ENCODE measurements at places on chromosomes 16 and 17.

GRCh38 chr17:82236142-82236971 lies 7.5 kb downstream of the SLC16A3 start:
- DNase-seq: peak; percentile 84

DNA sequence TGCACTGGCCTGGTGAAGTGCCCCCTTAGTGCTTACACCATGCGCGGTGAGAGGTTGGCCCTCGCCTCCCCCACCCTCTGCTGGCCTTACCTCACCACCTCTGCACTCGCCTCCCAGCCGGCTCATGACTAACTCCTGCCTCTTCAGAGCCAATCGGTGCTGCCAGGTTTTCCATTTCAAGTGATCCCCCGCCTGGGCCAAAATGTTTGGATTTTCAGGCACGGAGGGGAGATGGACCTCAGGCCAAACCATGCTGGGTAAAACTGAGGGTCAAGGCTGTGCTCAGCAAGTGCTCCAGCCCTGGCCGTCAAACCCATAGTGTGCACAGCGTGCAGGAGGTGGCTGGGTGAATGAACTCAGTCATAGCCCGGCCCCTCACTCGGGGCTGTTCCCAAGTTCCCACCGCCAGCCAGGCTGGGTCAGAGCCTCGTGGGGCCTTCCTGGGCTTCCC lies 175.4 kb downstream of the SEC14L1 start:
- DNase-seq: no peak

GRCh38 chr17:38544839-38545209 lies 60.9 kb downstream of the SRCIN1 start:
- no peak for DNase-seq

DNA sequence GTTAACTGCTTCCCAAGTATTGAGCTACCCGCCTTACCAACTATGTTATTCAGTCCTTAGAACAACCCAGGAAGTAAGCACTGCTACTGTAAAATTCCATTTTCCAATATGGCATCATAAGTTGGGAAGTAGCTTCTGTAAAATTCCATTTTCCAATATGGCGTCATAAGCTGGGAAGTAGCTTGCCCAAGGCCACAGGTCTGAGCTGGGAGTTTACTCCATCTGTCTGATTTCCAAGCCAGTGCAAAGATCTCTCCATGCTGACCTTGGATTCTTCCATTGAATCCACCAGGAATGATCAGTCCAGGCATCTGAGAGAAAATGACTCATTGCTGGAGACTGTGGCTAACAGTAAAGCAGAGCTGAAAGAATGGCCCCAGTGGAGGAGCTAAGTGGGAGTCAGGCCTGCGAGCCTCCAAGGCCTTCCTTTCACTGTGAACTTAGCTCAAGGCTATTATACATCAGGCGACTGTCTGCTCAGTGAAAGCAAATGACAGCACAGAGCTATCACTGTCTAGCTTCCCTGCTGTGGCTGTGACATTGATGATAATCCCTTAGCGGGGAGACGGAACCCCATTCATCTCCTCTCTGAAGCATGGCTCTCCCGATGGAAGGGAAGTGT lies 430.4 kb downstream of the HAPSTR1 start:
- DNase-seq: no peak

DNA sequence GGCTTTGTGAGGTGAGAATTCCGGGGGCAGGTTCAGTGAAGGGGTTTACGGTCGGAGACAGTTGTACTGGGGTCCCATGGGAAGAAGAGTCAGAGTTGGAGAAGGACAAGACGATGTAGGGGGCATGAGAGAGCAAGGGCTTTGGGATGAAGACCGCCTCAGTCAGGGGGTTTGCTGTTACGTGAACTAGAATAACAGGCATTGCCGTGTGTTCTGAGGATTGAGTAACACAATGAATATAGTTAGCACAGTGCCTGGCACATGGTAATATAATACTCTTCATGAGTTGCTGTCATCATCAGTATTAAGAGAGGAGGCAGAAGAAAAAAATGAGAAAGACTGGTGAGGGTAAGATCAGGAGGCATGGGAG lies 577 bp downstream of the ZNF646 start:
- DNase-seq: peak; percentile 21

GRCh38 chr17:50565402-50566350 lies 5.2 kb downstream of the CACNA1G start:
- no peak for DNase-seq

- no peak for DNase-seq
These were observed 109.4 kb upstream of the PLCG2 start for GRCh38 chr16:81669473-81670350.

DNA sequence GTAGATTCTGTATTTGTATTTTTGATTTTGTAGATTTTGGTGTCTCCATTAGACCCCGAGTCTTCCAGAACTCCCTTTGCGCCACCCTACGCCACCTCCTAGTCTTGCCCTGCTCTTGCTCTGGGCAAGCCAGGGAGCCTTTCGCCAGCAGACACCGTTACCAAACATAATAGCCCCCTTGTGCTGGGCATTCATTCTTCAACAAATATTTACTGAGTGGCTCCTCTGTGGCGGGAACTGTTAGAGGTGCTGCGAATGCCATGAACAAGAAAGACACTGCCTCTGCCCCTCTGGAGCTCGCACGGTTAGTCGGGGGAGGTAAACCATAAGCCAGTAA lies 841 bp upstream of the GPT2 start:
- no peak for DNase-seq

GRCh38 chr17:77222356-77222755 lies 81.6 kb downstream of the SEC14L1 start:
- DNase-seq: no peak

GRCh38 chr16:89266521-89267134 lies 49.1 kb downstream of the ZNF778 start:
- DNase-seq: no peak

- DNase-seq: no peak
These were observed 17.7 kb downstream of the MAF start for GRCh38 chr16:79582789-79583188.

GRCh38 chr16:69350536-69351133 lies 951 bp downstream of the TMED6 start:
- DNase-seq: no peak

DNA sequence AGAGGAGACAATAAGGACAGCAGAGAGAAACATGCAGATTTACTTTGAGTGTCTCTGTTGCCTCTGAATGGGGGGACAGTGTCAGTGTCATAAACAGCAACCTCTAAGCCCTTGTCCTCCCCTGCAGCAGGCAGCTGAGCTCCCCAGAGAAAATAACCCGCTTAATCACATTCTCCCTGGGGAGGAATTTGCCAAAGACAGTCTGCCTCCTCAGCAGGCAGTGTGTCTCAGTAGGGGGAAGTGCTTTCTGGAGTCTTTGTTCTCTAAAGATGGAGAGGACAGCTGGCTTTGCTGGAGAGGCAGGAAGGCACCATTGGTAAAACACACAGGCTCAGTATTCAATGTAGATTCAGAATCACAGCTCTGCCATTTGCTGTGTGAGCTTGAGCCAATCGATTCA lies 16.1 kb downstream of the TEKT5 start:
- DNase-seq: peak; percentile 5

GRCh38 chr17:70110443-70110880 lies 35.4 kb downstream of the KCNJ16 start:
- no peak for DNase-seq

GRCh38 chr16:79317521-79317920 lies 283.0 kb downstream of the MAF start:
- no peak for DNase-seq

GRCh38 chr17:46877466-46877865 lies 26.1 kb downstream of the WNT9B start:
- peak; percentile 63 for DNase-seq

GRCh38 chr17:61130330-61130729 lies 269.3 kb upstream of the TBX2 start:
- peak; percentile 63 for DNase-seq

- no peak for DNase-seq
These were observed 1.7 kb downstream of the JPH3 start for GRCh38 chr16:87603684-87604633.

- no peak for DNase-seq
These were observed 3.2 kb downstream of the CBX4 start for GRCh38 chr17:79835953-79836509.

DNA sequence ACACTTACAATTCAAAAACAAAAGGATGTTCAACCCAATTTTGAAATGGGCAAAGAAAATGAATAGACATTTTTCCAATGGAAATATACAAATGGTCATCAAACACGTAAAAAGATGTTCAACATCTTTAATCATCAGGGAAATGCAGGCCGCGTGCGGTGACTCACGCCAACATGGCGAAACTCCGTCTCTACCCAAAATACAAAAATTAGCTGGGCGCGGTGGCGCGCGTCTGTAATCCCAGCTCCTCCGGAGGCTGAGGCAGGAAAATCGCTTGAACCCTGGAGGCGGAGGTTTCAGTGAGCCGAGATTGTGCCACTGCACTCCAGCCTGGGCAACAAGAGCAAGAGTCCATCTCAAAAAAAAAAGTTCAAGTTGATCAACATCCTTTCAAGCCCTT lies 1.8 kb upstream of the CLUAP1 start:
- no peak for DNase-seq

- no peak for DNase-seq
These were observed 17.6 kb downstream of the RCVRN start for GRCh38 chr17:9887508-9887907.

DNA sequence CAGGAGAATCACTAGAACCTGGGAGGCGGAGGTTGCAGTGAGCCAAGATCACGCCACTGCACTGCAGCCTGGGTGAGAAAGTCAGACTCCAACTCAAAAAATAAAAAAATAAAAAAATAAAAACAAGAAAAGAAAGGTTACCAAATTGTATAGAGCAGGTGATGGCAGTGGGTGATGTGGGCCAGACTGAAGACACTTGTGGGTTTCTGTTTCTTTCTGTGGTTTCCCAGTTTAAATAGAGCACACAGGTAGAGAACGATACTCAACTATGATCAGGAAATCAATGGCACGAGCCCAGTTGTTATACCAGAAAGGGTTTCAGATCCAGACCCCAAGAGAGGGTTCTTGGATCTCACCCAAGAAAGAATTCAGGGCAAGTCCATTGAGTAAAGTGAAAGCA lies 32.6 kb downstream of the NUBP1 start:
- no peak for DNase-seq

GRCh38 chr17:29622337-29623282 lies at the start of gene CORO6:
TSS of gene CORO6 (minus strand) at chr17:29622912. CDS start at chr17:29621421, 1,491 bp downstream.
- peak; percentile 42 for DNase-seq

GRCh38 chr16:49282690-49283375 lies 1.2 kb upstream of the CBLN1 start:
- DNase-seq: no peak

DNA sequence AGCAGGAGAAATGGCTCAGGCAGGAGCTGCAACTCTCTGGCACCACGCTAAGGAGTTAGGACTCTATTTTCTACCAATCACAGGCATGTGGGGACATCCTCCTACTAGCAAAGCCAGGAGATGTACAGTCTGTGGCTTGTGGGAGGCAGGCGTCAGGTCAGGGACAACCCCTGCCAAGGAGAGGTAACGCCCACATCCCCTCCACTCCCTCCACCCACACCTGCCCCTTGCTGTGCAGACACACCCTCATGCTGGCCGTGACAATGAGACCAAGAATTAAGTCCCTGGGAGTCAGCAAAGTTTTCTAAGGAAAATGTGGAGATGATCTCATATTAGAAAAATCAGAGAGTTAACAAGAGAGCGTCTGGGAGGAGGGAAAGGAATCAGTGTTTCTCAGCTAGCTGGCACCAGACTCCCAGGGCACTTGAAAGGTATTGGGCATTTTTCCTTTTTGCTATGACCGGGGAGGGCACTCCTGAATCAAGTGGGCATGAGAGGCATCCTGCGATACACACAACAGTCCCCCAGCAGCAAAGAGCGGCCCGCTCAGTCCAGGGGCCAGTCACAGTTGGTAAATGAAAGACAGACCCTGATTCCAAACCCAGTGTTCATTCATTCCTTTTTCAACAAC lies 87.3 kb upstream of the RPL38 start:
- DNase-seq: no peak

DNA sequence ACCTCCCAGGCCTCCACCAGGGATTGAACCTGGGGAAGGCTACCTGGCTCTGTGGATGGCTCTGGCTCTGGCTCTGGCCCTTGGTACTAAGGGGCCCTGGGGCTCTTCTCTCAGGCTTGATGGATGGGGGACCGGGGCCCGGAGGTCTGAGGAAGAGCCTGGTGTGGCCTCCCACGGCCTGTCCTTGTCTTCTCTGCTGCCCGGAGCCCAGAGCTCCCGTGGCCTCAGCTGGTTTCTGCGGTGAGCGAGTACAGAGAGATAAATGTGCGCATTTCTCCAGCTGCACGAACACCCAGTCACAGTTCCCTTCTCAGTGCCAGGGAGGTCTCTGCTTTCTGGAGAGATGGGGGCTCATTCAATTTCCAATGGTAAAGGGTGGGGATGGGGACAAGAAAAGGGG lies 9.2 kb downstream of the MGAT5B start:
- no peak for DNase-seq

- DNase-seq: no peak
These were observed 93.2 kb downstream of the LITAF start for GRCh38 chr16:11493531-11493929.

- DNase-seq: no peak
These were observed 219.9 kb upstream of the CIBAR2 start for GRCh38 chr16:85332175-85332574.

DNA sequence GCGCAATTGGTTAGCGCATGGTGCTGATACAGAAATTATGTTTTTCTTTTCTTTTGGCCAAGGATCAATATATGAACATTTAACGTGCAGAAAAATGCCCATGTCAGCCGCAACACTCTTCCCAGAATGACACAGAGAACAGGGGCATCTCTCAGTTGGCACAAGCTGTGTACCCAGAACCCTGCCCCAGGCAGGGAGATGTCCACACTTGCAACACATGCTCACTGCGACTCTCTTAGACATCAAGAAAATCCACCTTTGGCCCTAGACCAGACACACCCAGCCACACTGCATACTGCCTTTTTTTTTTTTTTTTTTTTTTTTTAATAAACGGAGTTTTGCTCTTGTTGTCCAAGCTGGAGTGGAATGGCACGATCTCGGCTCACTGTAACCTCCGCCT lies 17.0 kb downstream of the PITPNA start:
- no peak for DNase-seq

DNA sequence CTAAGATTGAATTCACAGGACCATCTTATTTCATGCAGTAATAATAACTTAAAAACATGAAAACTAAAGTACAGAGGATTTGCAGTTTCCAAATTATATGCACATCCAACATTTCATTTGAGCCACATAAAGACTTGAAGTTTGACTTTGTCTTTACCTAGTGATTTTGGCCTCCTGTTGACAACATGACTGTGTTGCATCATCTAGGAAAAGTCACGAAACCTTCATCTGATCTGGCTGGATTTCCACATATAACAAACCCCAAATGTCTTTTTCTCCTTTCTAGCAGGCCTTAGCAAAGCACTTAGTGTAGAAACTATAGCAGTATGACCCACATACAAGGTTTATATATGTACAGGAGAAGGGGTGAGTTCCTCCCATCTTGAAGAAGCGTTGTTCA lies 406.5 kb upstream of the CDH5 start:
- no peak for DNase-seq

- DNase-seq: no peak
These were observed 325.3 kb upstream of the EEF2KMT start for GRCh38 chr16:5422643-5423496.

DNA sequence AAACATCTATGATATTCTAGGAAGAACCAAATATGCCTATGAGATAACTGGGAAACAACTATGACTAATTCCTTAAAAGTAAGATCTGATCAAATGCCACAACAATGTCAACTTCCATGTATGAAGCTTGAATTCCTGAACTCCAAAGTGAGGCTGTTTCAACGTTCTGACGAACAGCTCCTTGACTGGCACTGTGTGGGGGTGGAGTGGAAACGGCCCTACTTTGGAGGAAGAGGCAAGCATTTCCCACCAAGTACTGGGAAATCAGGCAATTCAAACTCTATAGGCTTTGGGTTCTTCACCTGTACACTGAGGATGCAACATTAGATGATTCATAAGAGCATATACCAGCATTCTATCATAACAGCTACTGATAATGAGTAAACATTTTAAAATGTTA lies 187.2 kb downstream of the CDK5R1 start:
- no peak for DNase-seq

Data from suppressor macrophage (primary cell).